ENCODE measurements at places on chromosomes 7 and 10.

DNA sequence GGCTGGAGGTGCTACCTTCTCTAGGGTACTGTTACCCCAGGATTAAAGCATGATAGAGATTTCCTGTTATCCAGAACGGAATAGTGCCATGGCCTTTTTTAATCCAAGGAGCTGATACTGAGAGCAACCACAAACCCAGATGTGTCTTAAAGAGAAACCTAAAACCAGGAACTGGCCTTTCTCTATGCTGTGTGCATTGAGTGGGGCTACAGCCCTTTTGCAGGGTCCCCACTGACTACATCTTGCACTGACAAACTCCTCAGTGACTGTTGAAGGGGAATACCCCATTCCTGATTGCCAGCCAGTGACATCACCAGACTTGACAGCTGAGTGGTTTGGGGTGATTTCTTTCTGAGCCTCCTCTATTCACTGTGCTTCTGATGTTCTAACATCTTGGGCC, 81.9 kb upstream of the CAPZA2 start:
- no peak for DNase-seq

- no peak for DNase-seq
Observed at GRCh38 chr10:73997461-73997786, 492 bp upstream of the VCL start.

- no peak for DNase-seq
Observed at GRCh38 chr10:76651154-76651553, 986.5 kb downstream of the KCNMA1 start.

DNA sequence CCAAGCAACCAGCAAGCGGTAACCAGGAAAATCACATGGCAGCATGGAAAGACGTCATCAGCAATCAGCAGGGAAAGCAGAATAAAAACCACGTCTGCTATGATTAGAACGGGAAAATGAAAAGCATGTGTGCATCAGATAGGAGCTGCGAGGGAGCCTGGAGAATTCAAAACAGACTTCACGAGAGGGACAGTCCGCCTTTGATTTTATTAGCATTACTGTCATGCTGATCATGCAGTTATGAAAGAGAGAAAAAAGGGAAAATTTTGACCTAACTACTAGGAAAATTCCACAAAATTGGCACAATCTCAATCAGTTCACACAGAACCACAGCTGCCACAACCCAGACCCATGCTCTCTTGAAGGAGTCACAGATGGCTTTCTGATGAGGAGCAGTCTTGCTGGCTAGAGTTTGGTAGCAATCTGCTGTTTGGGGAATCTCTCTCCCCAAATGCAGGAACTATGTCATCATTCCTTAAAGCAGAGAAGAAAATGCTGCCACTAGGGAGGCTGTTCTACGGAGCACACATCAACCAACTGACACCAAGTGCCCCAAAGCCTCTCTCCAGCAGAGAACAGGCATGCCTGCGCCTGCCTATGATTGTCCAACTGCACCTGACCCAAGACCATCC, 295.9 kb downstream of the TNS3 start:
- no peak for DNase-seq

DNA sequence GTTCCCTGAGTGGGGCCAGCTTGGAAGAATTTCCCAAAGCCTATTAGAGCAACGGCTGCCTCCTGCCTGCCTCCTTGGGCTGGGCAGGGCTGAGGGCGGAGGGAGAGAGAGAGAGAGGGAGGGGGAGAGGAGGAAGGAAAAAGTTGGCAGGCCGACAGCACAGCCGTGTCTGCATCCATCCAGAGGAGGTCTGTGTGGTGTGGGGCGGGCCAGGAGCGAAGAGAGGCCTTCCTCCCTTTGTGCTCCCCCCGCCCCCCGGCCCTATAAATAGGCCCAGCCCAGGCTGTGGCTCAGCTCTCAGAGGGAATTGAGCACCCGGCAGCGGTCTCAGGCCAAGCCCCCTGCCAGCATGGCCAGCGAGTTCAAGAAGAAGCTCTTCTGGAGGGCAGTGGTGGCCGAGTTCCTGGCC, at the start of gene AQP1:
AQP1 (plus strand) TSS at position 293 of the 409 bp plus-strand sequence; CDS start at position 350, 57 bp downstream.
- DNase-seq, result no peak

All from HepG2 (cell line).